ENCODE measurements at places on chromosomes 3 and 15.

DNA sequence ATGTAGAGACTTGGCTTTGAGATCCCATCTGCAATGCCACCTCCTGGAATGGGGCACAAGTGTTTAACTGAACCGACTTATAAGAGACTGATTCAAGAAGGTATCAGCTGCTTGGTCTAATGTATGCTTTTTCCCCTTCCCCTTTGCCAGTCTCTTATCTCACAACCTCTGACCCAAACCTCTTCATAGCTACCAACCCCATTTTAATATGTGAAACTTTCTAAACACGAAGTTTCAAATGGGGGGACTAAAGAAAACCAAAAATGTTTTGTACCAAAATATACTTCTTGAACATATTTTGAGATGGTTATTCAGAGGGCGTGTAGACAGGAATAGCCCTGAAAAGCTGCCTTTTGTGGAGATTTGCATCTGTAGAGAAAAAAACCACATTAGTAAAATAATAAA, 73.1 kb downstream of the OXSM start:
- DNase-seq = no peak

DNA sequence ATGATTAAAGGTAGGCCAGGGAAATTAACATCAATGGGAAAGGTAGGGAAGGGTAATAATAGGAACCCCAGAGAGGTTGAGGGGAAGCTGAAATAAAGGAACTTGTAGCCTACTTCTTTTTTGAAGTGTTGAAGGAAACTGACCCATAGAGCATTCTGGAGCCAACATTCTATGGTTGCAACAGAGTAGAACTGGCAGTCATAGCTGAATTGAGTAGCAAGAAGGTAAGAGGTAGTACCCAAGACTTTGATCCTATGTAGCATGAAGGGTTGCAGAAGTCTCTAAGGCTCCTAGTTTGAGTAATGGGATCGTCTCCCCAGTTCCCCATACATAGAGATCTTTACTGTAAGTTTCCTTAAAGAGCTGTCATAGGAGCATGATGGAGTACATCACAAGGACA, 7.4 kb upstream of the ZNF774 start:
- DNase-seq = no peak

GRCh38 chr3:177771780-177772179, 574.5 kb upstream of the TBL1XR1 start:
- DNase-seq = no peak

- DNase-seq = no peak
These were observed 25.0 kb downstream of the ZNF654 start for GRCh38 chr3:88084097-88084501.

GRCh38 chr3:151431940-151432339, 28.9 kb downstream of the IGSF10 start:
- DNase-seq = no peak

DNA sequence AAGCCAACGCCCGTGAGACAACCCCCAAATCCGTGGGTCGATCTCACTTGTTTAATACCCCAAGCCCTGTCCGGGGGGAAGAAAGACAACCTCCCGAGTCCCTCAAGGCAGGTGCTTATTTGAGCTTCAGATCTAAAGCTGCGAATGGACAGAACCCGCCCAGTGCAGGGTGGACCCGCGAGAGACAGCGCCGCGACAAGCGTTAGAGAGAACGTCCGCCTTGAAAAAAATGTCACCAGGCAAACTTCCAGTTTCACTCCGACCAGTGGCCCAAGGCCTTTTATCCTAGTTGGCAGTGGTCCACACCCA, 740 bp upstream of the OXSR1 start:
- no peak for DNase-seq

DNA sequence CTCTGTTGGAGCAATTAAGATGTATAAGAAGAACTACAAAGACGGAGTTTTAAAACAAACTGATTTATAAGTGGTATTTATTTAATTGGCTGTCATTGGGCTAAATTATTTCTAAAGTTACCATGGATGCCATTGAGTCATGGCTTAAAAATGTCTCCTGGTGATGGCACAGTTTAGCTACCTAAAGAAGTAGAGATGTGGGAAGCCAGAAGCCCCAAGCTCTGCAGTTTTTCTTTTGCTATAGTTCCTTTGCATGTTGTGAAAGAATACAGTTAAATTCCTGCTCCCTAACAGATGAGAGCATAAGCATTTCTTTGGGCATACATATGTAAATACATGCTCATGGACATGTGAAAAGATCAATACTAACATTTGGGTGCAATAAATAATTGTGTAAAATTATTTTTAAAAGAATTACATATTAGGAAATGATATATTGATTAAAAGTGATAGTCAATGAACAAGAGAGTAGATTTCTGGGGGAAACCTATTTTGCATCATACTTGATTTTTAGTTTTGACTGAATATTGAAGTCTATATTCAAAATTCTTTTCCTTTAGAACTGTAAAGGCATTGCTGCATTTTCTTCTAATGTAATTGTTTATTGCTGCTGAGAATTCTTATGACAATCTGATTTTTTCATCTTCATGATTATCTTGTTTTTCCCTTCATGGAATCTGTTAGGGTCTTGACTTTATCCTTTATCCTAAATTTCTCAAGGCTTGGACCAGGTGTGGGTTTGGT, 2.1 kb downstream of the OPA1 start:
- DNase-seq = no peak

GRCh38 chr3:129378949-129379348, 49.5 kb downstream of the EFCAB12 start:
- no peak for DNase-seq

DNA sequence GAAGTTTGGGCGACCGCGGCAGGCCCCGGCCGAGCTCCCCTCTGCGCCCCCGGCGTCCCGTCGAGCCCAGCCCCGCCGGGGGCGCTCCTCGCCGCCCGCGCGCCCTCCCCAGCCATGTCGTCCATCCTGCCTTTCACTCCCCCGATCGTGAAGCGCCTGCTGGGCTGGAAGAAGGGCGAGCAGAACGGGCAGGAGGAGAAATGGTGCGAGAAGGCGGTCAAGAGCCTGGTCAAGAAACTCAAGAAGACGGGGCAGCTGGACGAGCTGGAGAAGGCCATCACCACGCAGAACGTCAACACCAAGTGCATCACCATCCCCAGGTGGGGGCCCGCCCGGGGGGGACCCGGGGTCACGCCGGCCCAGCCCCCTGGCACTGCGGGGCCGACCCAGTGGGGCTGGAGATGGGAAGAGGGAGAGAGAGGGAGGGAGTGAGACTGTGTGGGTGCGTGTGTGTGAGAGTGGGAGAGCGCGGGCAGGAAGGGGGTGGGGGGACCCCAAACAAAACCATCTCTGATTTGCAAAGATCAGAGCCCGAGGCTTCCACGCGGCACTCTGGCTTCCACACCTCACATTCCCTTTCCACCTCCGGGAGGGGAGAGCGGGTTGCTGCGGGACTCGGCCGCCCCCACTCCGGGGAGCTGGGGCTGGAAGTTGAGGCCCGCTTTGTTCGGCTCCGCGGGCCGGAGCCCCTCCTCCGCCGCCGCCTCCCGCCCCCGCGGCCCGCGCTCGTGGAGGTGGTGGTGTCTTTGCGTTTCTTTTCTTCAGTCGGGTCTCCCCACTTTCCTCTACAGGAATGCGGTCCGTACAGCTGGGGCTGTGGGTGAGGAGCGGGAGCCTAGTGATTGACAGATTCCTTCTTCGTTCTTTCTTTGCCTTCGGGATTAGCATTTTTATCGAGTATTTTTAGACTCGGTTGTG, 898 bp downstream of the SMAD3 start:
- DNase-seq = no peak

- no peak for DNase-seq
These were observed 46.1 kb downstream of the FBLN2 start for GRCh38 chr3:13594991-13595421.

- no peak for DNase-seq
These were observed 236.0 kb upstream of the ZNF717 start for GRCh38 chr3:76021376-76021775.

- no peak for DNase-seq
These were observed 15.9 kb downstream of the SHF start for GRCh38 chr15:45171912-45172311.

- DNase-seq = no peak
These were observed 14.1 kb downstream of the APH1B start for GRCh38 chr15:63291507-63291906.

DNA sequence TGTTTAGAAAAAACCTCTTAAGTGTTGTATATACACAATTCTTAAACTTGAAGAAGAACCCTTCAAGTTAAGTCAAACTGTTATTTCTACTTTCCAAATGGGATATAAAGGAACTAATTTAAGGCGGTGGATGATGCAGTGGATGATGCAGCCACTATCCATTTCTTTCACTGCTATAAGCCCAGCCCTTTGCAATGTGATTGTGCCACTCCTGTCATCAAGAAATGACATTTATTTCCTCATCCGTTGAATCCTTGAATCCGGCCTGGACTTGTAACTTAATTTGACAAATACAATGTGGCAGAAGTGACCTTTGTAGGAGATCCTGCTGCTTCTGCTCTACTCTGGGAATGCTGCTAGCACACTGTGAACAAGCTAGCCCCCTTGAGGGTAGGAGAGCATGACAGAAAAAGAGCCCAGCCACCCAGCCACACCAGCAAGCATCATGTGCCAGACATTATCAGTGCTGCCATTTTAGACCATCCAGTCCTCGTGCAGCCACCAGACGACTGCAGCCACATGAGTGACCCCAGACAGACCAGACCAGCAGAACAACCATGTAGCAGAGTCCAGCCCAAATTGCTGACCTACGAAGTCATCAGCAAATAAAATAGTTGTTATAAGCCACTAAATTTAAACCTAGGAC, 47.4 kb downstream of the UACA start:
- no peak for DNase-seq

DNA sequence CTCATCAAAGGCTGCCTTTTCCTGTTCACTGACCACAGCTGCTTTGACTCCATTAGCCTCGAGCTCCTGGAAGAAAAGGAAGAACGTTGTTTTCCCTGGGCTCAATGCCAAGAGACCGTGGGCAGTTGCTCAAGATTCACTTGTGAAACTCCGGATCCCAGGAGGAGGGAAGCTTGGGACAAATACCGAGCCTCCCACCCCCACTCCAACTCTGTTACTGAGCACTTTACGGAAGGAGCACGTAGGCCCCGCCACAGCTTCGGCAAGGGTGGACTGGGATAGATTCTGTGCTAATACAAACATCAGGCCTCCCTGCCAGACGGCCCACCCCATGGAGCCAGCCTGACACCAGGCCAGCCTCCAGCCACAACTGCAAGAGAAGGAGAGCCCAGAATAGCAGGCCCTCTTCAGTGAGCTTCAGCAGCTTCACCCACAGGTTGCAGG, 10.8 kb upstream of the FANCD2 start:
- DNase-seq = no peak

DNA sequence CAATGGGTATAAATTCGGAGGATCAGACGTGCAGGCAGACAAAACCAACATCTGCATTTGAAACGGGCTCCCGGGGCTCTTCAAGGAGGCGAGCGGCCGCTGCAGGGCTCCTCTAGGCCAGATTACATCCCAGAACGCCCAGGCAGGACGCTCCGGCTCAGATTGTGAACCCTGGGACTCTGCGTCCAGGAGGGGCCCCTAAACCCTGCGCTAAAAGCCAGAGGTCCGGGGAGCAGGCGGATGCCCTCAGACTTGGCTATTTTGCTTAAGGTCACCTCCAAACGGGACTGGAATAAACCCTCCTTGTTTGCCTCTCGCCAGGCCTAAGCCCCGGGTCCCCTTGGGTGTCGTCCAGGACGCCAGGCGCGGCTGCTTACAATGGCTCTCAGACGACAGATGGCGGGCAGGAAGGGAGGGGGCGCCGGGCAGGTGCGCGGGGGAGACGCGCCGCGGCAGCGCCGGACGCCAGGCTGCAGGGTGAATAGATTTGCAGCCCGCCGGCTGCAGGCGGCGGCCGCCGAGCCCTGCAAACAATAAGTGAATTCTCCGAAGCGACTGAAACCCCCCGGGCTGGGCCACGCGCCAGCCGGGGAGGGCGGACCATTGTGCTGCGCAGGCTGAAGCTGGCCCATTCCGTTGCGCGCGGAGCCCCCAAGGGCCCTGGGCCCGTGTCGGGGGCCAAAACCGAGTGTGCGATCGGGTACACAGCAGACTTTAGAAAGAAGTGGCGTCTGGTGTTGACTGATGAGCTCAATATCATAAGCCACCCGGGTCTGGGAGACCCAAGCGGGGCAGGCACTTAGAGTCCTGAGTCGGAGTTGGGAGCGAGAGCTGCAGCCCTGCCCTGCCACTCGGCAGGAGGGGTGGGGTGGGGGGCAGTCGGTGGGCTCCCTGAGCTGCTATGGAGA, 32.3 kb upstream of the AMOTL2 start:
- DNase-seq = no peak

GRCh38 chr3:120432150-120432860, 18.5 kb downstream of the FSTL1 start:
- DNase-seq = no peak

DNA sequence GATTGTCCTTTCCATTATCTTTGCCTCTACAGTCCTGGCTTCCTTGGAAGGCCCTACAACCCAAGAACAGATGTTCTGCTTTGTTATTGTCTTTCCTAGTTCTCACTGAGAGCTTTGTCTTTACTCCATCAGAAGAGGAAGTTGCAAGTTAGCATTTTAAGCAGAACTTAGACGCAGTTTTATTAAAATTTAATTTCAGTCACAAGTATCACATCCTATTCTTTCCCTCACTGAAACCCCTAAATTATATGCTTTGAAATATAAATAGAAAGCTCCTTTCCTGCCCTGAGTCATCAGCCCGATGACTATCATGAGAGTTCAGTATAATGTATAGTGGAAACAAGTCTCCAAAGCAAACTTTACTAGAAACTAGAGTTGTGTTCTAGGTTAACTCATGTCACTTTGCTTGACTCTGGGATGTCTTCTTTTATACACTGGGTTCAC, 291.2 kb upstream of the RBMS3 start:
- no peak for DNase-seq

GRCh38 chr3:177150218-177150916, 46.9 kb downstream of the TBL1XR1 start:
- no peak for DNase-seq

DNA sequence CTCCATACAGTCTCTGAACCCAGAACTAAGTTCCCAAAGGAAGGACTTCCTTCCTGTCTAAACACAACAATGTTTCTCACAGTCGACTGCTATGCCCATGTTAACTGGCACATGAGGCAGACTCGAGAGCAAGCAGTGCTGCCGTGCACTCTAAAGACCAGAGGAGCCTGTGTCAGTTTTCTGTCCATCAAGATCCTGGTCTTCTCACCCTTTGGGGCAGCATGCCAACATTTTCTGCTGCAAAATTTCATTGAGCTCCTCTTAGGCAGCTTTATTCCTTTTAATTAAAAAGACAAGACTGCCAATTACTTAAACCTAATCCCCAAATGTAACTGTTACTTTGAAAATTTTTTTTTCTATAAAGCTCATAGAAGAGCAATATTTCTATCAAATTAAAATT, 205.1 kb downstream of the GAP43 start:
- DNase-seq = no peak

DNA sequence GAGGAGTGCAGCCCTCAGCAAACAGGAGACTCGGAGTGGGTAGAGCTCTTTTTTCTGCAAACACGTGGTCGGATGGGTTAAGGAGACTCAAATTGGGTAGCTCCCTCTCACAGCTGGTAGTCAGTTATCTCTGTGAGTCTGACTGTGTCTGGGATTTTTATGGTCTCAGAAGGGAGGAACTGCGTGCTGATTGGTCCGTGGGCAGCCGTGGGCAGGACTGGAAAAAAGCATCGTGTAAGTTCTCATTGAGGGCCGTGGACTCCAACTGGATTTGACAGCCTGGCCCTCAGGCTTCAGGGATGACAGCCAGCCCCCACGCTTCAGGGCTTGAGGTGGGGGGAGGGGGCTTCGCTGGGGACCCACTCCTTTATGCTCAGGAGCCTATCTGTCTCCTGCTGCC, 463.9 kb downstream of the EPHA3 start:
- no peak for DNase-seq

GRCh38 chr15:68650901-68651709, 72.3 kb downstream of the CORO2B start:
- no peak for DNase-seq

All from T-helper 17 cell (primary cell).